Fibroblast of the aortic adventitia (primary cell): ENCODE measurements at places on chromosomes 12 and 14. TPM values are rescaled to one million over a fixed set of nuclear protein-coding genes. Genes with fewer than 3 reads are reported as not detected.

The MMP17 gene
- 4.1 and 5.6 TPM in 2 replicates for total RNA-seq

The DPF3 gene
- 1.3 and 16.3 TPM in 2 replicates for total RNA-seq

GRCh38 chr12:114440270-114441038 is 34.5 kb upstream of the TBX5 start:
- DNase-seq: no peak

GRCh38 chr14:65639216-65639615 is 226.7 kb downstream of the FUT8 start:
- DNase-seq: peak; percentile 37
